Activated CD4-positive, alpha-beta memory T cell treated with anti-CD3 and anti-CD28 coated beads for 36 hours (primary cell): ENCODE measurements at places on chromosomes 7 and 10.

DNA sequence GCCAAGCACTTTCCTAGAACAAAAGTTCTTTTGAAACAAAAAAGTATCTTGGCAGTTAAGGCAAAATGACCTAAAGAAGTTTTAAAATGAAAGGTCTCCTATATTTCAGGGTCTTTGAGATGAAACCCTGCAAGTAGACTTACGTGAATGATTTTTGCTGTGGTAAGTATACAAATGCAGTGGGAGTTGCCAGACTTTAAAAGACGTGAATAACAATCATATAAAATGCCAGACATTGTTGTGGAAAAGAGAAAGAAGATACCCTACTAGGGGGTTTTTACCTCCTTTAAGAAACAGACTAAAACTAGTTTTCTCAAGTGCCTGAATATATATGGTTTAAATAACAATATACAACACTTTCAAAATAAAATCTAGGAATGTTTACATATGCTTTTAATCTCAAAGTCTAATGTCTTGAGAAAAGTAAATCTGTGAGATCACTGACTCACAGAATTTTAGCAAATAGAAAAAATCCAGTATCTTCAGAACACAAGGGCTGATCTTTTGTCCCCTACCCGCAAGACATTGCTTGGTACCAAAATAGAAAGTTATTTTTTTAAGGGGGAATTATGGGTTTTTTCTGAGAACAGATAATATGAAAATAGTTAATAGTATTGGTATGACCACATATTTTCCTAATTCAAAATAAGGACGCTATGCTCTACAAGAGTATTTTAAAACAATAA lies 29.5 kb downstream of the LRRC17 start:
- no peak for DNase-seq

DNA sequence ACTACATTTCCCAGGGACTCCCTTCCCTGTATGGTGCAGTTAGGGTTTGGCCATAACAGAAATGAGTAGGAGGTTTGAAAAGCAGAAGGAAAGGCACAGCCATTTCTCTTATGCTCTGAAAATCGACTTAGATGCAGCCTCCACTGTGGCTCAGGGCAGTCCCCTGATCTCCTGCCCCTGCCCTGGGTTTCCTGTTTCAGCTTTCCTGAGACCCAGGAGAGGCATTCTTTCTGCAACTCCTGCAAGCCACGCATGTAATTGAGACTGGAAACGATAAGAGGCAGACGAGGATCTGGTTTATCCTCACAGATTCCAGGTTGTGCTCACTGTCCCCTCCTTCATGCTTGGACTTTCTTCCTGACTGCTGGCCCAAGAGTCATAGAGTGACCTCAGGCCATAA lies 461.2 kb upstream of the VSTM2A start:
- no peak for DNase-seq

DNA sequence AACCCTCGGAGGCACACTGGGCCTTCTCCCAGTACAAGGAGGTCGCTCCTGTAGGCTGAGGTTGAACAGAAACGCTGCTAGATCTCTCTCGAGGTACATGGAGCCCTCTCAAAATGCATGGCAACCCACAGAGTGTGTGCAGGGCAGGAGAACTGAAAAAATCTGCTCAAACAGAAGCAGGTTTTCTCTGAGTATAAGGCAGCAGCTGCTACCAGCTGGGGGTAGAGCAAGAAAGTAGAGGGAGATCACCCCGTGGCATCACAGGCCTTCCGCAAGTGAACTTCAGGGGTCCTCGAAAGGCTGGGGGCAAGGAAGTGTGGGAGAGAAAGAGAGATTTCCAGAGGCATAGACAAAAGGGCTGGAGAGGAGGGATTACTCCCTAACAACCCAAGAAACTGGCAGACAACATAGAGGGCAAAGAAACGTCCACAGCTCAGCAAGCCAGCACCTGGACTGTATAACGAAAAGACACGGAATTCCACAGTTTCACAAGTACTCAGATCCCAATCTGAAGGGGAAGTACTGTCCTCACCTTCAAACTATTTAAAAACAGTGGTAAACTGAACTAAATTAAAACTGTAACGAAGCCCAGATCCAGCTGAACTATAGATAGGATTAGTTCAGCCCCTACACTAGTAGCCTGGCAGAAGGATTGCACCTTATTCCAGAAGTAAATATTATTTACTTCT lies 299.2 kb downstream of the IPMK start:
- no peak for DNase-seq

DNA sequence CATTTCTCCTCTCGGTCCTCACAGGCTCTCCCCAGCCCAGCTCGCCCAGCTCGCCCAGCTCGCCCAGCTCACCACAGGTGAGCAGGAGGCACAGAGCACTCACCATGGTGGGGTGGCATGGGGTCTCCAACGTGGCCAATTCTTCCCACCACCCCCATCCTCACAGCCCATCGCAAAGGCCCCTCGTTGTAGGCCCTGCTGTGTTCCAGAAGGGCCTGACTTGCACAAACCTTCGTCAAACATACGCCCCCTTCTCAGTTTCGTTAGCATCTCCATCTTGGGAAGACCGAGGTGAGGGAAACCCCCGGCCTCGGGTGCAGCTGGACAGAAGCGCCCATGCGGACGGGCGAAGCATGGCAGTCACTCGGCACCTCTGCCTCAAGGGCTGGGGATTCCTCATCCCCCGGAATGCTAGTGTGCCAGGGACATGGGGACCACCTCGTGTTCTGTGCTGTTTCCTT lies 304.6 kb downstream of the TNS3 start:
- no peak for DNase-seq

GRCh38 chr10:84311576-84311975 lies 16.8 kb upstream of the CCSER2 start:
- DNase-seq = no peak

DNA sequence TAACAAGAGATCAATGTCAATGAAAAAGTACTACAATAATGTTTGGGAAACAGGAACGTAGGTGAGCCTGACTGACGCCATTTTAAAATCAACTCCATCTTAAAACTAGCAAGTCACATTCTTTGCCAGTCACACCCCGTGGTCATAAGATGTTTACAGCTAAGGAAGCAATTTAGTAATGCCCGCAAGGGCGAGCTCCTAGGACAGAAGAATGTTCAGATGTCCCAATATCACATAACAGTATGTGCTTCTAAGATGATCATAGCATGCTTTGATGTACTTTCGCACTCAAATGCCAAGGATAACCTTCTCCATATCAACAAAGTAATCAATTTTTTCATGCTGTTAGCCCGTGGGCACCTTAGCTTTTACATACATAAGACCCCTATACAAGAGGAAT lies 113.8 kb upstream of the EGFR start:
- DNase-seq = no peak

GRCh38 chr7:107486041-107486440 lies 16.2 kb downstream of the GPR22 start:
- DNase-seq = no peak

- DNase-seq = no peak
Observed at GRCh38 chr7:50409856-50410745, 40.0 kb downstream of the FIGNL1 start.

GRCh38 chr10:111117528-111118277 lies 40.9 kb downstream of the ADRA2A start:
- DNase-seq = no peak
